ENCODE measurements at places on chromosomes 2 and 18.
A peak's percentile ranks its signal among the peaks of the same experiment; 100 is the strongest.

- no peak for DNase-seq
These were observed 32.8 kb upstream of the GPR55 start for GRCh38 chr2:230957756-230958391.

GRCh38 chr2:82226441-82226840 is 1921.9 kb upstream of the LRRTM1 start:
- no peak for DNase-seq

DNA sequence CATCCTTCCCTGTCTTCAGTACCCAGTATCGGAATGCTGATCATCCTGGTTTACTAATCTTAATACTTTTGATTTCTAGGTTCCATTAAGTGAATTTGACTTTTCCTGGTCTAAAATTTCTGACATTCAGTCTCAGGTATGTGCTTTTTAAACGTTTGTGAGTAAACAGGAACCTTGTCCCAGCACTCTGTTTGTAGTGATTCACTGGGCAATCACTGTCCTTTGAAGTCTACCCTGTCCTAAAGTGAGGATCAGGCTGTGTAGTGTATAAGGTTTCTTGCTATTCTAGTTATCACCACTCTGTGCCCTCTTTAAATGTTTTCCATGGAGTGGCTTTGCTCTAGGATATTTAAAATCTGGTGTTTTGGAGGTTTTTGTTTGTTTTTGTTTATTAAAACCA is 14.4 kb downstream of the DDX18 start:
- no peak for DNase-seq

GRCh38 chr18:74579496-74580065 is 18.1 kb upstream of the ZNF407 start:
- DNase-seq: no peak

DNA sequence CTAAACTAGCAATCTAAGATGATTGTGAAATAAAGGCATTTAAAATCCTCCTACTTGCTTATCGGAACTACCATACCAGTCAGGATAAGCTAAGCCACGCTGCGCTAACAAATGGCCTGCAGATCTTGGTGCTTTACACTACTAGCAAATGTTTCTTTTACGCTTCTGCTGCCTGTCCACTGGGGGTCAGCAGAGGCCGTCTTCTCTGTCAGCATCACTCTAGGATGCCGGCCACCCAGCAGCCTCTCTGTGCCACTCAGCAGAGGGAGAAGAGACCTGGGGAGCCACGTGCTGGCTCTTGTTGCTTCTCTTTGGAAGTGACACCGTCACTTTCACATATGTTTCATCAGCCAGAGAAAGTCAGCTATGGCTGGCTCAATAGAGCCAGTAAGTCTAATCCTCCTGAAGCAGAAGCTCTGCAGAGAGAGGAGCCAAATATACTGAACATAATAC is 36.6 kb downstream of the COPS8 start:
- peak; percentile 53 for DNase-seq

- DNase-seq: no peak
These were observed 28.2 kb downstream of the RBMS1 start for GRCh38 chr2:160465406-160465805.

- DNase-seq: peak; percentile 71
These were observed 135.2 kb upstream of the HAAO start for GRCh38 chr2:42927334-42928160.

DNA sequence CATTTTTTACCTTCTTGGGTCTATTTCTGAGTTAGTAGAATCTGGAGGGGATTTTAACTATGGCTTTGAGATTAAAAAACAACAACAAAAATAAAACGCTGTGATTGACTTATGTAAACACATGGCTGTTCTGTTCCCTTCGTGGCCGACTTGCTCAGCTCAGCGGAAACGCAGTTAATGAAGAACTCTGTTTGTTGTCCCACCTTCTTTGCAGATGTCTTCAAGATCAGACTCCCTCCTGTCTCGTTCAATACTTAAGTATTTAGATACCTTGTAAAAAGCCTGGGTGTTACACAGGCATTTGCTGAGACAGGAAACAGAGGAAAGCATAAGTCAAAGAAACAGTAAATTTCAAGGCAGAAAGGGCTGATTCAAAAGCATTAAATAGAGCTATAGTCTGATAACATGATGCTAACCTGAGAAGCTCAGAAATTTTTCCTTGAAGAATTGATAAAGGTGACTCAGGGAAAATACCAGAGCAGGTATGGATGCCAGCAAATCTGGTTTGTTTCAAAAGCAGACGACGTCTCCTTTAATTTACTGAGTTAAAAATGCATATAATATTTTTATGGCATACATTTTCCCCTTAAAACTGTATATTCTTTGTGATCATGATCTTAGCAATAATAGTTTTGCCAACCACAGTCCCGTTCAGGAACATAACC is 21.7 kb upstream of the POLI start:
- DNase-seq: no peak

- DNase-seq: no peak
These were observed 110.5 kb downstream of the ACKR3 start for GRCh38 chr2:236679884-236680860.

GRCh38 chr2:226333388-226333787 is 466.2 kb downstream of the IRS1 start:
- DNase-seq: no peak

GRCh38 chr2:100416397-100416934 is 1.0 kb downstream of the CHST10 start:
- DNase-seq: peak; percentile 47

GRCh38 chr2:24352664-24353063 is 7.7 kb downstream of the ITSN2 start:
- DNase-seq: no peak

GRCh38 chr18:28004606-28005005 is 172.3 kb downstream of the CDH2 start:
- no peak for DNase-seq

- no peak for DNase-seq
These were observed 1.7 kb upstream of the FZD5 start for GRCh38 chr2:207771421-207771820.

- DNase-seq: no peak
These were observed 61.0 kb downstream of the CIB4 start for GRCh38 chr2:26580151-26580550.

DNA sequence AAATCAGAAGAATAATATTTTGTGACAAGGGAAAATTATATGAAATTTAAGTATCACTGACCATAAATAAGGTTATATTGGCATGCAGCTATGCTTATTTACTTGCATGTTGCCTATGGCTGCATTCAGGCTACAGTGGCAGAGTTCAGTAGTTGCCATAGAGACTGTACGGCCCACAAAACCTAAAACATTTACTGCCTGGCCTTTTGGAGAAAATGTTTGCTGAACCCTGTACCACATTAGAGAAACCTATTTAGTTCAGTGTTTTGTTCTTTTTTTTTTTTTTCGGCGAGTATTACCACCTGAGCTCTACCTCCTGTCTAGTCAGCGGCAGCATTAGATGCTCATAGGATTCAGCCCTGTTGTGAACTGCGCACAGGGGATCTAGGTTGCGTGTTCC is 163.7 kb downstream of the MCFD2 start:
- no peak for DNase-seq

GRCh38 chr18:58497845-58498244 is 131.0 kb downstream of the ALPK2 start:
- DNase-seq: no peak

- DNase-seq: no peak
These were observed 148.0 kb downstream of the PARD3B start for GRCh38 chr2:204693262-204693661.

- no peak for DNase-seq
These were observed 43.6 kb downstream of the KIAA2012 start for GRCh38 chr2:202116691-202117090.

DNA sequence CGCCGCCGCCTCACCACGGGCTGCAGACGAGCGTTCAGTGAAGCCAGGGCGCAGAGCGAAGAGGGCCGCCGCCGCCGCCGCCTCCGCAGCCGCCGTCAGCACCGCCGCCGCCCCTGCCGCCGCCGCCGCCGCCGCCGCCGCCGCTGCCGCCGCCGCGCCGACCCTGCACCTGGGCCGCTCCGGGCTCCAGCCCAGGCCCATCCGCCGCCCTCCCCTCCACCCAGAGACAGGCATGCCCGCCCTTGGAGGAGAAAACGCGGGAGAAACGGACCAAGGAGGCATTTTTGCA is 3.0 kb downstream of the POU3F3 start:
- DNase-seq: no peak

- DNase-seq: no peak
These were observed 24.4 kb downstream of the NFE2L2 start for GRCh38 chr2:177239932-177240630.

DNA sequence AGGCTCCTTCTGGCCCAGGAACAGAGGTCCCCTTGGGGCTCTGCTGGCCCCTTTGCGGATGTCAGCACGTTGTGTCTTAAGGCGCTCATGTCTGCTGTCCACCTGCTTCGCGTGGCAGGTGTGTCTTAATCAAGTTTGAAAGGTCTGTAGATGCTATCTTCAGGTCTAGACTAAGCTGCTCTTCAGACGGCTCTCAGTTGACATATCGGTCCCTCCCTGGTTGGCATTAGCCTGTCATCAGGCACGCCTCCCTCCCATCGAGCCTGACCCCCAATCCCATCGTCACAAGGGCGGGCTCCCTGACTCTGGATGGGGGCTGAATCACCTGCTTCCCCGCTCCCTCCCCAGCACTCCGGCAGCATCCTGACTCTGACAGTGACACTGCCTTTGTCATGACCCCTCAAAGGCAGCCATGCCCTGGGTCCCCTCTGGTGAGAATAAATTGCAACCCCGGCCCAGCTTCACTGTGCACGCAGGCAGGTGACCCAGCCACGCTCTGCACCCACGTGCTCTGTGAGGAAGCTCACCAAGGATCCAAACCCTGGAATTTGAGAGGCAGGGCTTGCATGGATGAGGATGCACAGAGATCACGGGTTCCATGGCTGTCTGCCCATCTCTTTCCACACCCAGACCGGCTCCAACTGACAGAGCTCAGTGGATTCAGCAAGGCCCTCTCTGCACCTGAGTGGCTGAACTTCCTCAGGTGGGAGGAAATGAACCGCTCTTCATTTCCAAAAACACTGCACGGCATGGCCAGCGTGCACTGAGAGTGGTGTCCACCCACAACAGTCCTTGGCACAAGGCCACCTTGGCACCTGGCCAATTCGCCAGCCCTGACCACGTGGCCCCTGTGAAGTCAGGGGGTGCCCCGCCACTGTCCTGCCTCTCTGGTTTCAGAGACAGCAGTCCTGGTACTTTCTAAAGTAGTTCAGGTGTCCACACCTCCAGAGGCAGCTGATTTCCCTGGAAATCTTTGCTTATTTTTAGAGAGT is 110.2 kb upstream of the GPC1 start:
- DNase-seq: no peak

DNA sequence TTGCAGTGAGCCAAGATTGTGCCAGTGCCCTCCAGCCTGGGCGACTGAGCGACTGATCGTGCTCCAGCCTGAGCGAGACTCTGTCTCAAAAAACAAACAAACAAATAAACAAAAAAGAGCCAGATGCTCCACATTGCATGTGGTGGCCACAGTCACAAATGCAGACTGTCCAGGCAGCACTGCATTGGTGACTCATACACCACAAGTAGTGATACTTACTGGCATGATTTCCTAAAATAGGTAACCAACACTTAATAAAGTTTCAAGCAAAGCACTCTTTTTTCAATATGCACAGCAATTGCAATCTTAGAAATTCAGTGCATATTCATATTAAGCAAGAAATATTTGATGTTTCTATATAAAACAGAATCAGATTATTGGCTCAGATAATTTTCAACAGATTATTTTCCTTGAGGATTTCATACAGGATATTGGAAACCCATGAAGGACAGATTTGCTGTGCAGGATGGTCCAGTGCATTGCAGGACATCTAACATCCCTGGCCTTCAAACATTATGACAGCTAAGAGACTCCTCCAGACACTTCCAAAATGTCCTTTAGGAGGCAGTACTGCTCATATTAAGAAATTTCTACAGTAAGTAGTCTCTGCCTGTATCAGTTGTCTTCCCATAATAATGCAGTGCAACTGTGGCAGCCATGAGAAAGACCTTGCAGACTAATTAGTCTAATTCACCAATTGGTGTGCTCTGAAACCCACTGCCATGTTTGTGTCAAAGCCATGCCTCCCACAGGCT is 10.5 kb upstream of the SLC1A4 start:
- peak; percentile 52 for DNase-seq

DNA sequence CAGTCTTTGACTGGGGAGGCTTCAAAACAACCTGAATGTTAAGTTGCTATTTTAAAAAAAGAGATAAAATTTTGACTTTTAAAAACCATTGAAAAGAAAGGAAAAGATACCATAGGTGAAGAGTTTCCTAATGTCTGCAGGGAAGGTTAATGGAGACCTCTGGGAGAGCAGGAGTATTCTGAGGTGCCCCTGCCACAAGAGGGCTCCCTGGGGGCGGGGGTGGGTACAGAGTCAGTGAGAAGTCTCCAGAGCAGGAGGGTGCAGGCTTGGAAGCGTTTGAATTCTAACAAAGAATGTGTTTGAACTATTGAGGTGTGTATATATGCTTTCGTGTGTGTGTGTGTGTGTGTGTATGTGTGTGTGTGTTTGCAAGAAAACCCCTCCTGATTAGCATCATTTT is 46.7 kb upstream of the ST6GAL2 start:
- DNase-seq: no peak

DNA sequence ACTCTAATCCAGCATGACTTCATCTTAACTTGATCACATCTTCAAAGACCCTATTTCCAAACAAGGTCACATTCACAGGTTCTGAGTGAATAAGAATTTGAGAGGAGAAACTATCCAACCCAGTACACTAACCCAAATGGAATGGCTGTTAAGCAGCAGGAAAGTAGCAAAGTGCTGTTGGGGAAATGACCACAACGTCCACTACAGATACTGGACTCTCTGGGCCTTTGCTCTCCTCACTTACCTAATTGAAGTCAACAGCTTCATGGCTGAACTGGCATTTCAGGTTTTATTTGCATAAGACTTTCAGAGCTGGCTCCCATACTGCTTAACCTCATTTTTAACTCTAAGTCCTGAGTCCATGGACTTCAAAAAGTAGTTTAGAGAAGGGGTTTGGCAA is 38.0 kb upstream of the ACVR2A start:
- no peak for DNase-seq

GRCh38 chr18:35027206-35027605 is 14.0 kb upstream of the MAPRE2 start:
- no peak for DNase-seq

DNA sequence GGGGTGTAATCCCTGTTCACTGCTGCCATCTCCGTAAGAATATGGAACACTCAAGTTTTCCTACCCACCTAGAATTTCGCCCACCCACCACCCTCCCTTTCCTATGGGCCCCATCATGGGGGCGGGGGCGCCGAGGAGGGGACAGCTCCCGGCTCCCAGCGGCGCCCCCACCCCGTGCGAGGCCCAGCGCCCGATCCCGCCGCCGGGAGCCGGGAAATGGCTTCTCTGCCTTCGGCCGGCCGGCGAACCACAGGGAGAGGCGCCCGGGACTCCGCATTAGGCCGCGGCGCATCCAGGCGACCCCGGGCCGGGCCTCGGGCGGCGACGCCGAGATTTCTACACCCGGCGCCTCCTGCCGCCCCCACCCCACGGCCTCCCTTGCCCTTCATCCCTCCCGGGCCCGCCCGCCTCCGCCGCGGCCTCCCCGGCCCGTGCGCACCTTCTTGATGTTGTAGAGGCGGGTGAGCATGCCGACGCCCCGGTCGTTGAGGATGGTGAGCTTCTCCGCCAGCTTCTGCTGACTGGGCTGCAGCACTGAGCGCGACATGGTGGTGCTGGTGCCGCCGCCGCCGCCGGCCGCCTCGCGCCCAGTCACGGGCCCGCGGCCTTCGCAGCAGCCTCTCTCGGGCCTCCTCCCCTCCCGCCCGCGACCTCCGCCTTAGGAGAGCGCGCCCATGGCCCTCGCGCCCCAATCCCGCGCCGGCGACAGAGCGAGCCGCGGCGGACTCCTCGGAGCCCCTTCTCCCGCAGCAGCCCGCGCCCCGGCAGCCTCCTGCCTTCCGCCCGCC is 510 bp downstream of the NCKAP1 start:
- DNase-seq: peak; percentile 93
